ENCODE measurements at places on chromosomes 12 and 14.

DNA sequence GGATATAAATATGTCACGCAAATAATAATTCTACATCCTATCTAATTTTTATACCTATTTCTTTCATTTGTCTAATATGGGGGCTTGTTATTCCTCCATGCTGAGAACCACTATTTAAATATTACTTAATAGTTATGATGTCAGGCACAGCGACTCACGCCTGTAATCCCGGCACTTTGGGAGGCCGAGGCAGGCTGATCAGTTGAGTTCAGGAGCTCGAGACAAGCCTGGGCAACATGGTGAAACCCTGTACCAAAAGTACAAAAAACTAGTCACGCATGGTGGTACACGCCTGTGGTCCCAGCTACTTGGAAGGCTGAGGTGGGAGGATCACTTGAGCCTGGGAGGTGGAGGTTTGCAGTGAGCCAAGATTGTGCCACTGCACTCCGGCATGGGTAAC, 45.2 kb downstream of the GXYLT1 start:
- no peak for DNase-seq

DNA sequence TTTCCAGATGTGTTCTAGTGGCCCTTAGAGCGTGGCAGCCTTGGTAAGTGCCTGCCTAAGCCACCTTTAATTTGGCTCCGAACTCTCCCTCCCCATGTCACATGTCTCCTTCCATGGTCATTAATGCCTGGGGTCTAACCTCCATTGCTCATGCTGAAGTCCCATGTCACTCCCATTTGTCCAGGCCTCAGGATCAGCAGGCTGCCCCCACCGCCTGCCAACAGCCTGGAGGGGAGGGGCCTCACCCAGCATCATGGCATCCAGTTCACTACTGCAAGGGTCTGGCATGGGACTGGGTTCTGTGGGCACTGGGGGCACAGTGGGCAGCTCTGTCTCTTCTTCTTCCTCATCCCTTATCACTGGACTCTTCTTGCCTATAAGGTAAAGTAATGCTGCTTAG, 4.4 kb downstream of the MMP19 start:
- DNase-seq = no peak

GRCh38 chr12:1618489-1618888, 10.5 kb upstream of the WNT5B start:
- DNase-seq = no peak

- DNase-seq = no peak
These were observed 72.7 kb upstream of the ZFP36L1 start for GRCh38 chr14:68865542-68865941.

DNA sequence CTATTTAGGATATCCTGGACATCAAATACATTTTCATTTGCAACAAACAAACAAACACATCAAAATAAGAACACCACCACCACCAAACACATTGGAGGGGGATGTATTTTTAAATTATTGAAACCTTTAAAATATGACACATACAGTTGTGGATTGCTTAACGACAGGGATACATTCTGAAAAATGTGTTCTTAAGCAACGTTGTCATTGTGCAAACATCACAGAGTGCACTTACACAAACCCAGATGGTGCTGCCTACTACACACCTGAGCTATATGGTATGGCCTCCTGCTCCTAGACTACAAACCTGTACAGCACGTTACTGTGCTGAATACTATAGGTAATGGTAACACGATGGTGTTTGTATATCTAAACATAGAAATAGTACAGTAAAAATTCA, 19.4 kb downstream of the PYGL start:
- DNase-seq = no peak

GRCh38 chr12:40668099-40668529, 24.1 kb upstream of the CNTN1 start:
- DNase-seq = no peak

- no peak for DNase-seq
These were observed 54.4 kb downstream of the TESC start for GRCh38 chr12:117044790-117045159.

- DNase-seq = no peak
These were observed 34.8 kb downstream of the IL31 start for GRCh38 chr12:122139266-122139665.

- no peak for DNase-seq
These were observed 218 bp downstream of the LYSET start for GRCh38 chr14:93185349-93185720.

DNA sequence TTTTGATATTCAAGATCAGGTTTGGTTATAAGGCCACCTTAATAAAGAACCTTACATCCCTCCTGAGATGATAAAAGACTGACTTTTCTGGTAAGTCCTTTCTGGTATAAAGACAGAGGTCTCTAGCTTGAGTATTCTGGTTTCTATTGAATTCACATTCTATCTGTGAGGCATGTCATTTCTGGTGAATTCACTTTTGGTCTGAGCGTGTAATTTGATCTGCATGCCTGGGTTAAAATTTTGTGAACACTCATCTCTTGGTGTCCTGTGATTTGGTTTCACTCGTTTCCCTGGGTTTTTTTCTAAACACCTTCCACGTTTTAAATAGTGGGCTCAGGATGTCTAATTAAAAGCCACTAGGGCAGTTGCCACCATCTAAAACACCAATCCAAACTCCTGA, 12.2 kb downstream of the EIF5 start:
- no peak for DNase-seq

DNA sequence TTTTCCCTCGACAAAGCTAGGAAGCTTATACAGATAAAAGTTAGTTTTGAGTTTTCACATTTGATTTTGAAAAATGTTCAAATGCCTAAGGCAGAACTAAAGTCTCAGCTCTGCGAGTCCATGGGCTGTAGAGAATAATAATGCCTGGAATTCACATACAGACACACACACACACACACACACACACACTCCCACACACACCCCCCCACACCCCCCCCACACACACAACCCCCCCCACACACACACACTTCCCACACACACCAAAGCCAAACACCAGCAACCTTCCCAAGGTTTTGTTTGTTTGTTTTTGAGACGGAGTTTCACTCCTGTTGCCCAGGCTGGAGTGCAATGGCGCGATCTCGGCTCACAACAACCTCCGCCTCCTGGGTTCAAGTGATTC, 62.8 kb upstream of the EIF5 start:
- DNase-seq = no peak

GRCh38 chr12:116266168-116266601, 11.3 kb downstream of the MED13L start:
- peak; percentile 23 for DNase-seq

DNA sequence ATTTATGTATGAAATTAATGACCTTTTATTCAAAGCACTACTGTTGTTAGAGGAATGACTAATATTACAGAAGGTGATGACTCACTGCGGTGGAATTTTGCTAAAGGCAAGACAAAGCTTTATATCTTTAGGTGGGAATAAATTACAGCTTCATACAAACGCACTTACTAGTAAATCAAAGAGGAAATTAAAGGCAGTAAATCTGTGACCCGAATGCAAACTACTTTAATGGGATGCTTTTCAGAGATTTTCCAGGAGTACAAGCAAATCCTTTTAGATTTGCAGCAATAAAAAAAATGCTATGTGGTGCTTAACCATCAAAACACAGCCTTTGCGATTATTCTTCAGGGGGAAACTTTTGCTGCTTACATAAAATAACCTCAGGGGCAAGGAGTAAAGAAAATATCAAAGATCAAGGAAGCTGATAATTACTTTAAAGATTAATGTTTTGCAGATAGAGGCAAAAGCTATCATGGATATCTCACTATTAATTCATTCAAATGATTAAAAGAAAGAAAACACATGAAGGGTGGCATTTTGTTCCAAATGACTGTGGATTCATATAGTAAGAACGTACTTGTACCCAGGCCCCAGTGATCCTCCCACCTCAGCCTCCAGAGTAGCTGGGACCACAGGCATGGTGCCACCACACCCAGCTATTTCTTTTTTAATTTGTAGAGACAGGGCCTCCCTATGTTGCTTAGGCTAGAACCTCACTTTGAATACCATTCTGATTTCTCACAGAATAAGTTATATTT, 98.9 kb downstream of the DENND5B start:
- DNase-seq = peak; percentile 81

DNA sequence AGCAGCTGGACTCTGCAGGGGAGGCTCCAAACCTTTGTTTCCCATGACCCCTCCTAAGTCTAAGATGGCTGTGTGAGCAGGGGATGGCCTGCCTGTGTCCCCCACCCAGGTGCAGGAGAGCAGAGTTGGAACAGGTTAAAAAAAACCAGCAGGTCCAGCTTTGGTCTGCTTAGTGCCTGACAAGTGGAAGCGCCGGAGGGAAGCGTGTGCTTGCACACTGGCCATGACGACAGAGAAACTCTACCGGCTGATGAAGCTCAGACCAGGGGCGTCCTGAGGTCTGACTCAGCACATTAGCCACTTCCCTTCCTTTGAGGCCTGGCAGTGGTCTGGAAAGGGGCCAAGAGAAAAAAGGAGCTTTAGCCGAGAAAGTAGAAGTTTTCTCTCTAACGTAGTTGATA, 280.1 kb downstream of the VRK1 start:
- DNase-seq = peak; percentile 80

DNA sequence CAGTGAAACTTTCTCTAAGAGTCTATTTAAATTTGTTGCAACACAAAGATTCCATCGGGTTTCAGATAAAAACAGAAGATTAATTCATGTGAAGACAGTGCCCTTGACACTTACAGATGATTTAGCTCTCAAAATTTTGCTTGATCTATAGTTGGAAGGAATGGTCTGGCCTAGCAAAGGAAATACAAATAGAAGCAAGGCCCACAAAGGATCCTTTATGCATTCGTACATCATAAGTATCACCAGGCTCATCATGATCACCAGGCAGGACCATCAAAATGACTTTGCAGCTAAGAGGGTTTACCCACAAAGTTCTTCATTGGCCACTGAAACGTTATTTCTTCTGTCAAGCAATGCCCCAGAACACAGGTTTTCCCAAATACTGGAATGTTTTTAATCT, 24.8 kb downstream of the JKAMP start:
- no peak for DNase-seq

GRCh38 chr14:90512329-90512991, 115.6 kb downstream of the CALM1 start:
- DNase-seq = no peak

DNA sequence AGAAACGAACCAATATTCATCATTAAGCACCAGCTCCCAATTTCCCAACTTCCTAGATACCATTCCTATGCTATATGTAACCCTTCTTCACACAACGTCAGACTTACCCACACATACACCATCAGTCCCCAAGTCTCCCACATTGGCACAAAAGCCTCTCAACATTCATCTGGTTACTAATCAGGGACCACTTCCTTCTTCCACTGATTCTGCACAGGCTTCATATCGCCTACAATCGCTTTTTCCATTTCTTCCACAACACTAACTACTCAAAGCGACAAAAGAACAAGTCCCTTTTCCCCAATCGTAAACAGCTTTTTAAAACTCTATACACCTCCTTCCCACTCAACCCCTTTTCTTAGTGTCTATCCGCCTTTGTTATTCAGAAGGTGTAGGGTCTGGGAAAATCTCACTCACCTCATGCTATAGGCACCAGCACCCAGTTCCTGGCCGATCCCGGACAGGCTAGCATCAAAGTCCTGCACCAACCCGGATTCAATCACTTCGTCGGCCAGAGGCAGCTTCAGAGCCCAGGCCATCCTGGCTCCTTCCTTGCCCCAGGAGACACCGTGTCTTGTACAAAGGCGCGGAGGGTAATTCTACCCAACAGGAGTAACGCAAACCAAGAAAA, 936 bp downstream of the TFCP2 start:
- no peak for DNase-seq

GRCh38 chr14:102525219-102525928, 15.8 kb upstream of the ANKRD9 start:
- DNase-seq = peak; percentile 68

- peak; percentile 99 for DNase-seq
These were observed 8.9 kb upstream of the FOXN3 start for GRCh38 chr14:89425931-89426330.

DNA sequence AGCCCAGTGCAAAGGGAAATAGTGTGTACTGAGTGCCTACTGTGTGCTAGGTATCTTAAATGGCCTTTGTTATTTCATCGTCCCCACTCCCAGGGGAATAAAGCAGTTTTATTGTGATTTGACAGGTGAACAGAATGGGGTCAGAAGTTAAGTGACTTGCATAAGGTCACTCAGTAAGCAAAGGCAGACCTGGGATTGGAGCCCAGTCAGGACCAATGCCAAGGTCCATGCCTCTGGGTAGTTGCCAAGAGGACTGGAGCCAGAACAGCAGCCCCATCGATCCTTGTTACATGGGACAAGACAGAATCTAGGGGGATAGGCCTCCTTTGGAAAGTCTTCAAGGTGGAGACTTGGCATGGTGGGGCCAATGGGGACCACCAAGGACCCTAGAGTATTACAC, 227.4 kb upstream of the PWP1 start:
- DNase-seq = no peak

DNA sequence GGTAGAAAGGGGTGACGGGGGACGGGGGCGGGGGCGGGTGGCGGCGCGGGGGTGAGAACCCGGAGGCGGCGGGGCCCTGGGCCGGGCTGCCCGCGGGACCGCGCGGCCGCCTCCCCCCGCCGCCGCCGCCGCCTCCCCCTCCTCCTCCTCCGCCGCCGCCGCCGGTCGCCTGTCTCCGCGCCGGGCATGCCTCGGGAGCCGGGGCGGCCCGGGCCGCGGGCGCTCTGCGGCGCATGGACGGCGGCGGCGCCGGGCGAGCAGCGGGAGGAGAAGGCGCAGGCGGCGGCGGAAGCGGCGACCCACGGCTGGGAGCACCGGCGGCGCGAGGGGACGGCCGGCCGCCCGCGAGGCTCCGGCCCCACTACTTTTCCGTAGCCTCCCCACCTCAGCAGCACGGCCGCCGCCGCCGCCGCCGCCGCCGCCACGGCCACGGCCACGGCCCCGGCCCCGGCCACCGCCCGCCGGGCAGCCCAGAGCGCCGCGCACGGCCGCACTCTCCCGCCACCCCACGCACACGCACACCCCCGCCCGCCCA, at the start of gene NPAS3:
TSS of gene NPAS3 (plus strand) at position 161 of the 535 bp plus-strand sequence.
- DNase-seq = peak; percentile 31

DNA sequence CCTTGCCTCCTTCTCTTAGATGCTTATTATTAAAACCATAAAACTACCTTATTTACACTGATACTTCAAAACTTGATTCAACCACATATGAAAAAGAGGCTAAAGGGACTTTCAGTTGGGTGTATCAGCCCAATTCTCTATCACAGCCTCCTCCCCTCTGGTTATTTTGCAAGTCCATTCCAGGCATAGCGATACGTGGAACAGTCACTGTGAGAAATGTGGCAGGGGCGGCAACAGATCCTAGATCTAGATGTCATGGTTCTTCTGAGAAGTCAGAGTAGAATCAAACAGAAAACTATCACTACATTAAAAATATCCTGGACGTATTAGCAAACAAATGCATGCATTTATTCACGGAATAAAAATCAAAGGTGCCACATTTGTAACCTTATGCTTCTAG, 83.2 kb downstream of the RALGAPA1 start:
- no peak for DNase-seq

All from fibroblast of skin of scalp (primary cell).